ENCODE measurements at places on chromosomes 16 and 17. TPM values are rescaled to one million over a fixed set of nuclear protein-coding genes. Genes with fewer than 3 reads are reported as not detected.
A peak's percentile ranks its signal among the peaks of the same experiment; 100 is the strongest.

CCL8 gene
- total RNA-seq: 1.9 TPM

TM4SF5 gene
- not detected for total RNA-seq

PRSS21 gene
- total RNA-seq: not detected

TPSB2 gene
- total RNA-seq: 5.5 TPM

GRCh38 chr17:83050651-83051395, 28.6 kb upstream of the METRNL start:
- no peak for DNase-seq

GRCh38 chr17:57604771-57605674, 140.1 kb downstream of the CCDC182 start:
- DNase-seq: peak; percentile 80

DNA sequence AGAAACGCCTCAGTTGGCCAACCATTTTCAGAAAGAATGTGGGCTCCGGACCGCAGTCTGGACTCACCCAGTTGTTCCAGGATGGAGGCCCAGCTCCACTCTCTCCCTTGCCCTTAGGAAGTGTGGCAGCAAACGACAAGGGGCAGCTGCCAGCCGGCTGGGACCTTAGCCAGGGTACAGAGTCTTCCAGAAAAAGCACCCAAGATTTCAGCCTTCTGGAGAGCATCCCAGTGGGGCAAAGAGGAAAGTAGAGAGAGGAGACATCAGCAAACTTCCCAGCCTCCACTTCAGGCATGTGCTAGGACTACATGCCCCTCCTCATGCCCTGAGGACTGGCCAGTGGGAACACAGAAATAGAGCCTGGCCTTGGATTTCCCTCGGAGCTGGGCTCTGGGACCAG, 56.8 kb upstream of the SCNN1B start:
- DNase-seq: no peak
